ENCODE measurements at places on chromosomes 5 and 9. TPM values are rescaled to one million over a fixed set of nuclear protein-coding genes. Genes with fewer than 3 reads are reported as not detected.
A peak's percentile ranks its signal among the peaks of the same experiment; 100 is the strongest.

DNA sequence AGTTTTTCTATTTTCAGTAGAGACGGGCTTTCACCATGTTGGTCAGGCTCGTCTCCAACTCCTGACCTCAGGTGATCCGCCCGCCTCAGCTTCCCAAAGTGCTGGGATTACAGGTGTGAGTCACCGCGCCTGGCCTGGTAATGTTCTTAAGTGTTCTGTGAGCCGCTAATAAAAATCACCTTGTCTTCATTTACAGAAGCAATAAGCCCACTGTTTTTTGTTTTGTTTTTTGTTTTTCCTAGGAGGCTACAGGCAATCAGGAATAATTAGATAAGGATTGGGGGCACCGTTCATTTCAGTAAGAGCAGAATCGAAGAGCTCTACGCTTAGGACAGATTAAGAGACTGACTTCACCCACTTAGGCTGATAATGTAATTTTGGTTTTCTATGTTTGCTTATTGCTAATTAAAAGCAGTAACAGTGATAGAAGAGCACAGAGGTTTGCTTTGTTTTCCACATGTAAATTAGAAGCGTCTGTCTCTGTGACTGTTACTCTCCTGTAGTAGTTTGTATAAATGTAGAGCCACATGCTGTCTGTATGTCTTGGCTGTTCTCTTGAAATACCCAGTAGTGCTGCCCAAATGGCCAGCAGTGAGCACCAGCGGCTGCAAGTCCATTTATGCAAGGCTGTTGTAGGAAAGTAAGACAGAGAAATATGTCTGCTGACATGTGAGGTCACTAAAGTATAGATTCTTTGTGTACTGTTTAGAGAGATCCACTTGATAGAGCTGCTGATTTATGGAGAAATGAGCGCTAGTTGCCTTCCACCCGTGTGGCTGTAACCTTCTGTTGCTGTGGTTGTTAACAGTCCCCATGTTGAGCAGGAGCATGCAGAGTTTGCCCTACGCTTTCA, 30.5 kb downstream of the TRIO start:
- no peak overlapping the region for H3K27ac ChIP-seq
- H3K4me3 ChIP-seq = no peak overlapping the region

DNA sequence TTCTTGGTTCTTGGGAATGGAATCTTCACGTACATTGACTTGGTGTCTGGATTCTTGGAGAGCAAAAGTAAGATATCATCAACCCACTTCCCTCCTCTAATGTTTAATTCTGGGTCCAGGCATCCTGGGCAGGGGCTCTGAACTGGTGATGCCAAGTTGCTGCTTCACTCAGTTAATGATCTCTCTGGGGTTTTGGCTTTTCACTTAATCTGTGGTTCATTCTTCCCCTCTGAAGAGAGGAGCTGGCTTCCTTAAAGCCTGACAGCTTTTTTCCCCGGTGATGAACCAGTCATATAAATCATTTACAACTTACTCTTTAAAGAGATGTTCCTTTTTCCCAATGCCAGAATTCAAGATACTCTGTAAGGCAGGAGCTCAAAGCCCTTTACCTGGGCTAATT, 65.9 kb downstream of the ARHGAP26 start:
- H3K4me3 ChIP-seq = no peak overlapping the region
- peaks cover 4% of the 10 kb centered on the region for H3K4me1 ChIP-seq
- H3K27me3 ChIP-seq = no peaks in the 10 kb centered on the region
- DNase-seq = no peak

Gene NTRK2
- 92.0 TPM for total RNA-seq

DNA sequence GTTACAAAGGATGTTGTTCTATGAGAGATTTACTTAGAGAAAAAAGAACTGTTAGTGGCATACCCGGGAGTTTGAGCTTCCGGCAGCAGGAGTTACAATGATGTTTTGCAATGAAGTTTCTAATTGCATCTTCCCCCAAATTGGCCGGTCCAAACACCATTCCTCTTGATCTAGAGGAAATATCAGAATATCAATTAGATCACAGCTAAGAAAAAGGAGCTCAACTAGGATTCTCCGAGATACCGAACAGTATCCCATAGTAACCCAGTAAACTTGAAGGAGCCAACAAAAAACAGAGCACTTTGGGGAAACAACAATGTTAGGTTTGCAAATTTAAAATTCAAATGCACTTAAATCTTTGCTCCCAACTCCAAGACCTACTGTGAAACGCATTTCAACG, 159.5 kb downstream of the TRPM6 start:
- DNase-seq = no peak
- H3K4me3 ChIP-seq = no peak overlapping the region
- no peak overlapping the region for H3K27ac ChIP-seq

Gene EFNA5
- total RNA-seq = 5.7 TPM

Gene F2RL2
- 0.13 TPM for total RNA-seq

GRCh38 chr9:120032639-120033038, 547.3 kb downstream of the CDK5RAP2 start:
- no peaks in the 10 kb centered on the region for H3K4me1 ChIP-seq
- H3K27ac ChIP-seq = no peak overlapping the region
- no peaks in the 10 kb centered on the region for H3K27me3 ChIP-seq

GRCh38 chr5:132001647-132002561, 9.6 kb downstream of the ACSL6 start:
- no peak for DNase-seq
- no peaks in the 10 kb centered on the region for H3K27me3 ChIP-seq
- H3K36me3 ChIP-seq = no peaks in the 10 kb centered on the region
- H3K4me3 ChIP-seq = no peak overlapping the region

Gene C9orf50
- total RNA-seq = not detected

- no peaks in the 10 kb centered on the region for H3K4me1 ChIP-seq
- H3K4me3 ChIP-seq = no peak overlapping the region
- H3K27ac ChIP-seq = no peak overlapping the region
- no peaks in the 10 kb centered on the region for H3K27me3 ChIP-seq
- H3K36me3 ChIP-seq = no peaks in the 10 kb centered on the region
Measured at GRCh38 chr5:41519801-41520200, 9.4 kb upstream of the PLCXD3 start.

Gene NTNG2
- total RNA-seq = 0.44 TPM

Gene OBP2B
- total RNA-seq = not detected

DNA sequence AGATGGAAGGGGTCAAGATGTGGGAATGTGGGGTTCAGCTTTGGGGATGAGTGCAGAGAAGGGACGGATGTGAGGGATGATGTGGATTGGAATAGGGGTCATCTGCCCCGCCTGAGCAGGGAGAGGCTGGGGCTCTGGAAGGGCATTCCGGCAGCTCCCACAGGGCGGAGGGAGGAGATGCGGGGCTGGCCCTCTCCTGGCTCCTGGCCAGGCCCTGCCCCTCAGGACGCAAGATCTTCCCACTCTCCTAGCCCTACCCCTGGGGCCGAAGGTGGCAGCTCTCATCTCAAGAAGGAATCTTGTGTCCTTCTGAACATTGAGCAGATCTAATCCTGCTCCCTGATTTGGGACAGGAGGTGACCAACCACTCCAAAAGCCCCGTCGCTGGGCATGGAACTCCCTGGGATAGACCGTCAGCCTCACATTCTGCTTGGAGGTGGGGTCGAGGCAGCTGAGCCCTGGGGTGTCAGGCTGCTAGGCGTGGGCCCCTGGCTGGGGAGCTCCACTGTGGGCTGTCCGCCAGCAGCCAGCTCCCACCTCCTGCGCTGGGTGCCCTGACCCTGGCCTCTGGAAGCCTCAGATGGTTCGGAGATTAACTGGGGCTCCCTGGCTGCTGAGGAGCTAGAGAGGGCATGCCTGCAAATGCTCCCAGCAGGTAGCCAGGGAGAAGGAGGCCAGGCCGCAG, 125.2 kb downstream of the ZNF354C start:
- H3K36me3 ChIP-seq = no peaks in the 10 kb centered on the region
- no peaks in the 10 kb centered on the region for H3K4me1 ChIP-seq
- no peak overlapping the region for H3K4me3 ChIP-seq
- H3K27ac ChIP-seq = no peak overlapping the region

Gene ZBTB26
- 13.2 TPM for total RNA-seq

Gene PGM5
- total RNA-seq = 23.2 TPM

DNA sequence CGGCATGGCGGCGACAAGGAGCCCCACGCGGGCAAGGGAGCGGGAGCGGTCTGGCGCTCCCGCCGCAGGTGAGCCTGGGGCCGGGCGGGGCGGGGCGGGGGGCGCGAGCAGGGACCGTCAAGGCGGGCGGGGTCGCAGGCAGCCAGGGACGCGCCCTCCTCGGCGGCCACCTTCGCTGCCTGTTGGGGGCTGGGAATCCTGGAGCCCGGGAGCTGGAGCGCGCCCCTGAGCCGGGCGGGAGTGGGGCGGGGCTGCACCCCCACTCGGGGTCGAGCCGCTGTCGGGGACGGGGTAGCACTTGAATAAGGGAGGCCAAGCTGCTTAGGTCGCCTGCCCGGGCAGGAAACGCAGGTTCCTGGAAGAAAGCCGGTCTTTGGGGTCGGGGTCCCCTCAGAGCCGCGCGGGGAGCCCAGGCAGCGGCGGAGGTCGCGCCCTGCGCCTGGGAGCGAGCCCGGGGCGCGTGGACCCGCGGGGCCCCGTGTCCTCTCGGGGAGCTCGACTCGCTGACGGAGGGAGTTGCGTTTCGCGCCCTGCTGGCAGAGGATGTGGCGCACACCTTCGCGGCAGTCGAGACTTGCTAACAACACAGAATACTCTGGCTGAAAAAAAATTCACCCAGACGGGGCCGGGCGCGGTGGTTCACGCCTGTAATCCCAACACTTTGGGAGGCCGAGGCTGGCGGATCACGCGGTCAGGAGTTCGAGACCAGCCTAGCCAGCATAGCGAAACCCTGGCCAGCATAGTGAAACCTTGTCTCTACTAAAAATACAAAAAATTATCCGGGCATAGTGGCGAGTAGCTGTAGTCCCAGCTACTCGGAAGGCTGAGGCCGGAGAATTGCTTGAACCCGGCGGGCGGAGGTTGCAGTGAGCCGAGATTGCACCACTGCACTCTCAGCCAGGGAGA, 552 bp downstream of the OTULINL start:
- no peaks in the 10 kb centered on the region for H3K36me3 ChIP-seq
- peak overlapping the region; percentile 58 for H3K4me3 ChIP-seq
- H3K27me3 ChIP-seq = no peaks in the 10 kb centered on the region

Gene IFNA13
- not detected for total RNA-seq

Gene SPATA31C1
- not detected for total RNA-seq

GRCh38 chr5:172729588-172729987, 41.4 kb downstream of the DUSP1 start:
- H3K4me1 ChIP-seq = peaks cover 47% of the 10 kb centered on the region
- no peak overlapping the region for H3K27ac ChIP-seq
- no peaks in the 10 kb centered on the region for H3K36me3 ChIP-seq
- DNase-seq = no peak
